AG09319 (cell line): ENCODE measurements at places on chromosomes 6 and 20.

- DNase-seq = no peak
These were observed 702.9 kb downstream of the TENT5A start for GRCh38 chr6:81049425-81050042.

GRCh38 chr6:150579611-150580010 lies 20.1 kb upstream of the PLEKHG1 start:
- no peak for DNase-seq

- no peak for DNase-seq
These were observed 42.8 kb upstream of the DSE start for GRCh38 chr6:116327803-116328527.

DNA sequence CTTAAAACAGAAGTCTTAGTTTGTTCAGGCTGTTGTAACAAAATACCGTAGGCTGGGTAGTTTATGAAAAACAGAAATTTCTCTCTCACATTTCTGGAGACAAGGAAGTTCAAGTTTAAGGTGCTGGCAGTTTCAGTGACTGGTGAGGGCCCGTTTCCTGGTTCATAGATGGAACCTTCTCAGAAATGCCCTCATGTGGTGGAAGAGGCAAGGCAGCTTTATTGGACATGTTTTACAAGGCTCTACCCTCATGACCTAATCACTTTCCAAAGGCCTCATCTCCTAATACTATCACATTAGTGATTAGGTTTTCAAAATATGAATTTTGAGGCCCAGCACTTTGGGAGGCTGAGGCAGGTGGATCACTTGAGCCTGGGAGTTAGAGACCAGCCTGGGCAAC lies 2.4 kb downstream of the HEBP2 start:
- no peak for DNase-seq

GRCh38 chr6:160069050-160069454 lies 52.6 kb upstream of the SLC22A1 start:
- no peak for DNase-seq

DNA sequence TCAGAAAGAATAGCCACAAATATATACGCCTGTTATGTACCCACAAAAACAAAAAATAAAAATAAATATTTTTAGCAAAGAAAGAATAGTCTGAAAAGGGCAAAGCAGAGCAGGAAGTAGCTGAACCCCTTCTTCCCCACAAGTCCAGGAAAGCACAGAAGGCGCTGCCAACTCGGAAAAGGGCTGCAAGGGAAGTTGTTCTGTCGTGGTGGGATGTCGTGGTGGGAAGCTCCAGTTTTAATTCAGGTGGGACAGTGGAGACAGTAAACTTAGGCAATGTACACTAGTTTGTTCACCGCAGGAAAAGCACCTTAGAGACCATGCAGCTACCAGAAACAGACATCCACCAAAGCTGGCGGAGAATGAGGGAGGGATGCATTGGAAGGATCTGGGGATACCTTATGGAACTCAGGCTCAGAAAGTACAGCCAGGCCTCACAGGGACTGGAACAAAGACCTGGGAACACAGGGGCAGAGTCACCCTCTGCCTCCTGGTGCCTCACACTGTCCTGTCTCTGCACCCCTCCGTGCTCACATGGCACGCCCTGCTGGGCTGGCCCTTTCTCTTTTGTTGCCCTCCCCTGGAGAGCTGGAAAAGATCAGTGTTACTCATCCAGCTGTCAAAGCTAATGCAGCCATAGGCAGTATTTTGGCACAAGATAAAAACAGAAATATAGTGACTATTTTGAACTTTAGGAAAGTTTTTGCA lies 3.3 kb upstream of the APMAP start:
- no peak for DNase-seq

GRCh38 chr20:13788167-13788834 lies 3.5 kb downstream of the NDUFAF5 start:
- no peak for DNase-seq

DNA sequence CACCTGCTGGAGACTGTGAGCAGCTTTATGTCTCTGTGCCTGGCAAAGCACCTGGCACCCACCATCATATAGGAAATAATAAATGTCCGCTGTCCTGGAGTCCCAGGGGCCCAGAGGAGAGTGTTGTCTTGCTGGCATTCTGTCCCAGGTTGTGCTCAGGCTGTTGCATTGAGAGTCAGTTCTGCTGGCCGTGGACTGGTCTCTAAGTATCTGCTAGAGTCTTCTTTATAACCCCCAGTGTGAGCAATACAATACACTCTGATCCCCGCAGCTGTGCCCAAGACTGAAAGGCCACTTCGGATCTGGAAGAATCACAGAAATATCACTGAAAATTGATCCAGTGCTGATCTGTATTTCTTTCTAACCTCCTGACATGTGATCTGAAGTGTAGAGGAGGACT lies 38.3 kb upstream of the HINT3 start:
- no peak for DNase-seq
